Purkinje cell (primary cell): ENCODE measurements at places on chromosomes 7 and 10. TPM values are rescaled to one million over a fixed set of nuclear protein-coding genes. Genes with fewer than 3 reads are reported as not detected.

Gene AKR1C4
- polyA plus RNA-seq, result not detected in 2 replicates

Gene PRF1
- polyA plus RNA-seq, result not detected in 2 replicates

Gene IKZF1
- polyA plus RNA-seq, result not detected in 2 replicates

Gene OPALIN
- polyA plus RNA-seq, result 0.50 and 3.0 TPM in 2 replicates

Gene HOXA7
- polyA plus RNA-seq, result not detected in 2 replicates

Gene SFRP5
- not detected in 2 replicates for polyA plus RNA-seq

Gene EPO
- polyA plus RNA-seq, result not detected in 2 replicates

Gene WDFY4
- polyA plus RNA-seq, result not detected in 2 replicates

Gene CYP26C1
- polyA plus RNA-seq, result not detected in 2 replicates

Gene PTPRN2
- polyA plus RNA-seq, result 1.4 and 7.6 TPM in 2 replicates
